Kidney glomerular epithelial cell (primary cell): ENCODE measurements at places on chromosomes 13 and 19.

DNA sequence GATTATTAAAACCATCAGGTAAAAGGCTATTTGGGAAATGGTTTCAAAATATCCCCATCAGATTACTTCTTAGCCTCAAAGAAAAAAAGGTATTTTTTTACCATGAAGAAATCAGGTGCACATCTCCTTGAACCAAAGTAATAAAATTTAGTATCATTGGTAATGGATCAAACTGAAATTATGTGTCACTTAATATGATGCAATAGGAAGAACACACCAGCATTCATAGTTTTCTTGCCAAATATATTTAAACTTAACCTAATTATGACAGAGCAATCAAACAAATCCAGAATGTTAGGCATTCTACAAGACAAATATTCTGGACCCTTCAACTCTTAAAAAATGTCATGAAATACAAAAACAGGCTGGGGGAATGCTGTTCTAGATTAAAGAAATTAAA is 4.1 kb upstream of the ZNF420 start:
- no peak for DNase-seq

GRCh38 chr19:55635334-55635717 is 5.5 kb upstream of the ZNF580 start:
- DNase-seq, result no peak

- DNase-seq, result no peak
Observed at GRCh38 chr19:50381881-50382729, 2.0 kb upstream of the POLD1 start.

- no peak for DNase-seq
Observed at GRCh38 chr19:58395979-58396627, 647 bp downstream of the RNF225 start.

DNA sequence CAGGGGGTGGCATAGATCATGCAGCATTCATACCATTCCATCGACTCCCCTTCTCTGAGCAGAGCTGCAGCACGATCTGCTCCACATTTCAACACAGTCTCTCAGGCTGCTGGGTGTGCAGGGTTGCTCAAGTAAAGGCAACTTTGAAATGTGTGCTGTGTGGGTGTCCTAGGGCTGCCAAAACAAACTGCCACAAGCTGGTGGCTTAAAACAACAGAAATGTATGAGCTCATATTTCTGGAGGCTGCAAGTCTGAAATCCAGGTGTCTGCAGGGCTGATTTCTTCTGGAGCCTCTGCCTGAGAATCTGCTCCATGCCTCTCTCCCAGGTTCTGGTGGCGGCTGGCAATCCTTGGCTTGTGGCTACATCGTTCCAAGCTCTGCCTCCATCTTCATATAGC is 63.7 kb upstream of the WDFY2 start:
- DNase-seq, result no peak

DNA sequence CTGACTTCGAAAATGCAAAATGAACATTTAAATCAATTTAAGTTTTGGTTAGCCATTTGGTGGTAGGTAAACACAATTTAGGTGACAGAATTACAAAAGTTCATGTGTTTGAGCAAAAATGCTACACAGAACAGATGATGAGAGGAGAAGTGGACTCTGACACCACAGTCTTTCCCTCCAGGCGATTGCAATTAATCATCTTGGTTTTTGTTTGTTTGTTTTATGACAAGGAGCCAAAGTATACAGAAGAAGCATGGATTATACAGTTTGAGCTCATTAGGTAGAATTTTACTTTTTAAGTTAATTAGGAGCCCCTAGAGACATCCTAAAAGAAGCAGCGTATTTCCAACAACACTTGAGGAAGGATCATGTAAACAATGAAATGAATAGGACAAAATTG is 49.3 kb upstream of the FREM2 start:
- DNase-seq, result no peak

- DNase-seq, result peak; percentile 70
Observed at GRCh38 chr13:30307194-30307970, at the start of gene KATNAL1. Gene KATNAL1, minus strand, starts transcription at chr13:30307551. Its CDS starts 23,774 bp downstream, at chr13:30283777.

DNA sequence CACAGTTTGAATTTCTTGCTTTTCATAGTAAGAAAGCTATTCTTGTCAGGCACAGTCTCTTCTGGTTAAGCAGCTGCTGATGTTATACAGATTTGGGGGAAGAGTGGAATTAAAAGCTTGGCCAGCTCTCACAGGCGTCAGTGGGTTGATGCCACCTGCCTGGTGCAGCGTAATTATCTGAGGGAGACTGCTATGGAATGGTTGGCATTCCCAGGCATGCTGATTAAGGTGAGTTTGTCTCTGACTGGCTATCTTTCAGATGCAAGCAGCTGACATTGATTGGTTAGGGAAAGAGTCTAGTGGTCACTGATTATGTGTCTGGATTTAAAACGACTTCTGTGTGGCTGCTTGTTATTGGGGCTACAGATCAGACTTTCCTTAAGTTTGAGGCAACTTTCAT is 948.4 kb downstream of the UQCRFS1 start:
- DNase-seq, result no peak

DNA sequence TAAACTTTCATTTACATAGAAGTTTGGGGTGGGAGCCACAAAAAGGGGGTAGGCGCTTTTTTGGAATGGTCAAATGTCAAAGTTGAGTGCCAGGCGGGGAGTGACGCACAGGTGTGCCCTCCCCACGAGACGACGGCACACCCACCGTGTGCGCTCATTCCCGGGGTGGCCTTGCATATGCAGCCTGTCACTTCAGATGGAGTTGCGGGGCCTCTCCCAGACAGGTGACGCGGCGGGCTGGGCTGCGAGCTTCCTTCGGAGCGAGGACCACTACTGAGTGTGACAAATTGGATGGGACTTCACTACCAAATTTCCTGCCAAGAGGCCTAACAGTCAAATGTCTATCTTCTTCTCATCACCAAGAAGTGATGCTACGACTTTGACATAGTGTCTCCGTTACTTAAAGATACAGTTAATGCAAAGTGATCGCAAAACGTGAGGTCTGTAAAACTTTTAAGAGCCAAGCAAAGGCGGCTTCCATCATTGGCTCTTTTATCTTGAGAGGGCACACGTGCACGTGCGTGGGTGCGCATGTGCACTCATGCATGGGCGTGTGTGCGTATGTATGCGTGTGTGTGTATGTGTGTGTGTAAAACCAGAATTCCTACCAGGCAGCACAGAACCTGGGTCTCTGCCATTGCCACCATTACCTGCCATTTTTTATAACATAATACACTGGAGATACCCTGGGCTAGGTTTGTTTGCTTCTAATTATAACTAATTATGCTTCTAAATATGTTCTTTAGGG is 43.1 kb downstream of the TSHZ3 start:
- no peak for DNase-seq

DNA sequence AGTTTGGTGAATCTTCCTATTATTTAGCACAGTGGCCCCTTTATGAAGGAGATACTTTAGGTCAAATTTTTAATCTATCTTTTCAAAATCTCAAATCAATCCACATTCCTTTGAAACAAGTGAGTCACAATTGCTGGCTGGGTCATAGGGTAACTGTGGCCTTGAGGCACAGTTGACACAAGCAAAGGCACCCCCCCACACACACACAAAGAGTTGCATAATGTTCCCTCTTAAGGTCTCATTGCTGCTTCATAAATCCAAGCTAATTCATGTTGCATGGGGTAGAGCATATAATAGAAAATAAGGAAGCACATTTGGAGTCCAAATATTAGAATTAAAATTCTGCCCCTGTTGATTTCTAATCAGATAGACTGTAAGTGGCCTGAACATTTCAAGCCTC is 171.5 kb downstream of the DLEU7 start:
- no peak for DNase-seq

DNA sequence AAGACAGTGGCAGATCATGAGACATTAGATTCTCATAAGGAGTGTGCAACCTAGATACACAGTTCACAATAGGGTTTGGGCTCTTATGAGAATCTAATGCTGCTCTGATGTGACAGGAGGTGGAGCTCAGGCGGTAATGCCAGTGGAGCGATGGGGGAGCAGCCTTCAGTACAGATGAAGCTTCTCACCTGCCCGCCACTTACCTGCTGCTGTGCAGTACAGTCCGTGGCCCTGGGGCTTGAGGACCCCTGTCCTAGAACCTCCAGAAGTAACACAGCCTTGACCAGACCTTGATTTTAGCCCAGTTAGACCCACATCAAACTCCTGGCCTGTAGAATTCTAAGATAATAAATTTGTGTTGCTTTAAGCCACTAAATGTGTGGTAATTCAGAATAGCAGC is 215.1 kb upstream of the MIR17HG start:
- no peak for DNase-seq

GRCh38 chr13:51999510-51999911 is 11.7 kb downstream of the ATP7B start:
- DNase-seq, result peak; percentile 59

- no peak for DNase-seq
Observed at GRCh38 chr19:5023128-5023571, 54.2 kb downstream of the KDM4B start.

GRCh38 chr13:76693086-76693485 is 193.1 kb downstream of the KCTD12 start:
- no peak for DNase-seq

GRCh38 chr13:77318741-77319140 is 8.2 kb downstream of the MYCBP2 start:
- DNase-seq, result no peak

DNA sequence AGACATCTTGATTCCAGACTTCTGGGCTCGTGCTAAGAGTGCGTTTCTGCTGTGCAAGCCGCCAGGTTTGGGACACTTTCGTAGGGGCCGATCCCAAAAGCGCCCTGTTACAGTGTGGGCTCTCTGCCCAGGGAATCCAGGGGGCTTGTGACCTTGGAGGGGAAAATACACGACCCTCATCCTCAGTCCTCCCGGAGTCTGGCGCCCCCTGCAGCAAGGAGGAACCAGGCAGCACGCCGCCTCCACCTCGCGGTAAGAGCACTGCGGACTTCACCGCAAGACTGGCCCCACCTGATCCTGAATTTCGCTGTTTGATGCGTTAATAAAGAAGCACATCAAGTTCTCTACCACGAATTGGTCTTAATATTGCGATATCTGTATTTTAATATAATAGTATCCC is 5.2 kb downstream of the POLRMT start:
- DNase-seq, result no peak

DNA sequence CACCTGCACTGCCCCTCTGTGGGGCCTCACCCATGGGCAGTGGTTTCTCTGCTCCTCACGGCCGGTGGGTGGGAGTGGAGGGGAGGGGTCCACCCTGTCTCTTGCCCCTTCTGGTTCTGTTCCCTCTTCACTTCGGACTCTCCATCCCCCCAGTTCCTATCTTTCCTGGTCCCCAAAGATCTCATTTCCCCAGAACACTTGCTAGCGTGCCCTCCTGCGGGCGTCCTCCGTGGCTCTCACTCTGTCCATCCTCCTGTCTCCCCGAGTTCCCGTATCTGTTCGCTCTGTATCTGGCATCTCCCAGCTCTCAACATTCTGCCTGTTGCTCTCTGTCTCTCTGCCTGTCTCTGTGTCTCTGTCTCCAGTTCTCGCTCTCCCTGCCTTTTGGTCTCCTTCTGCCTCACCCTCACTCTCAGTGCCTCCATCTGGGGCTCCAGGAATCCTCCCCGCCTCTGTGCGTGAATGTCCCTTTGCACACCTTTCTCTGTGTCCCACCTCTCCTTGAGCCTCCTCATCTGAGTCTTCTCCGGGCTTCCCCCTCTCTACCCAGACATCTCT is 363 bp downstream of the SPIB start:
- no peak for DNase-seq

- no peak for DNase-seq
Observed at GRCh38 chr13:87311165-87311564, 360.0 kb upstream of the SLITRK5 start.

GRCh38 chr13:99361197-99361596 is 54.0 kb upstream of the GPR183 start:
- no peak for DNase-seq

- no peak for DNase-seq
Observed at GRCh38 chr13:97068151-97068550, 73.9 kb upstream of the OXGR1 start.
